ENCODE measurements at places on chromosomes 11 and 22.

DNA sequence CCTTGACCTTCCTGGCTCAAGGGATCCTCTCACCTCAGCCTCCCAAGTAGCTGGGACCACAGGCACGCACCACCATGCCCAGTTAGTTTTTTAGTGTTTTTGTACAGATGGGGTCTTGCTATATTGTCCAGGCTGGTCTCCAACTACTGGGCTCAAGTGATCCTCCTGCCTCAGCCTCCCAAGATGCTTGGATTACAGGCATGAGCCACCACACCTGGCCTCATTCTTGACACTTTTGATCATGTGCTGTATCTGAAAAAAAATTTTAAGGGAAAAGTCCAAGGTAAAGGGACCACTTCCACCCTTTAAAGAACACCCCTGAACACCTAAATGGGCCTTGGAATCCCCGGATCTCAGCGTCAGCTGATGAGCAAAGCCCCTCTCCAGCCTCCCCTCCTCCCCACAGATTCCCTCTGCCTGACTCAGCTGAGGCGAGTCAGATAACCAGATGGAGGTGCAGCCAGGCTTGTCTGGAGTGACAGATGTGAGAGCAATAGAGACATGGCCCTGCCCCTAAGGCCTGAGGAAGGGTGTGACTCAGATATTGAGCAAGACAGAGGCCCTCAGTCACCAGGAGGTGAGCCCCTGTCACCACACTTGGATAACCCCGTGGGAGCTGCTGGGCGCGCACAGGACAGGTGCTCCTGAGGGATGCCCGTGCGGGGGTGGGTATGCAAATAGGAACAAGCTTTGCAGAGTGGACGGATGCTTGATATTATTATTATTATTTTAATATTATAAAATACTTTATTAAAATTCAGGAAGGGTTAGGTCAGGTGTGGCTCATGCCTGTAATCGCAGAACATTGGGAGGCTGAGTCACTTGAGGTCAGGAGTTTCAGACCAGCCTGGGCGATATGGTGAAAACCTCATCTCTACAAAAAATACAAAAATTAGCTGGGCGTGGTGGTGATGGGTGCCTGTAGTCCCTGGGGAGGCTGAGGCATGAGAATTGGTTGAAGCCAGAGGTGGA lies 5.0 kb upstream of the CCDC88B start:
- peak; percentile 25 for DNase-seq

- no peak for DNase-seq
These were observed 107.9 kb downstream of the SCN3B start for GRCh38 chr11:123546515-123546914.

GRCh38 chr22:49037701-49038245 lies 789.9 kb downstream of the BRD1 start:
- no peak for DNase-seq

GRCh38 chr22:44645083-44645482 lies 56.9 kb upstream of the PRR5 start:
- DNase-seq, result no peak

GRCh38 chr11:23604966-23605365 lies 744.7 kb upstream of the CCDC179 start:
- DNase-seq, result no peak

DNA sequence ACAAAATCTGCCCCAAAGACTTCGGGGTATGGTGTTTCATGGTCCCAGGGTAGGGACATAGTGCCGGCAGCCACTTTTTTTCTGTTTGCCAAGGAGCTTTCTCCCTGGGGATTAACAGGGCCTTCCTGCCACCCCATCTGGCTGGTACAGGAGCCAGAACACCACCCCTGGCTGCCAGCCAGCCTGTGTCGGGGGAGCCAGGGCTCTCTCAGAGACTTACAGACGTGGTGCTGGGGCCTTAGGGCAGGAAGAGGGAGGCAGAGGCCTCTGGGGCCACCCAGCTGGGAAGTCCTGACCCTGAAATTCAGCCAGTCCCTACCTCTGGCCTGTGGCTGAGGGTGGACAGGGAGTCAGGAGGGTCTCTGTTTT lies 52.4 kb upstream of the CDON start:
- DNase-seq, result peak; percentile 95

DNA sequence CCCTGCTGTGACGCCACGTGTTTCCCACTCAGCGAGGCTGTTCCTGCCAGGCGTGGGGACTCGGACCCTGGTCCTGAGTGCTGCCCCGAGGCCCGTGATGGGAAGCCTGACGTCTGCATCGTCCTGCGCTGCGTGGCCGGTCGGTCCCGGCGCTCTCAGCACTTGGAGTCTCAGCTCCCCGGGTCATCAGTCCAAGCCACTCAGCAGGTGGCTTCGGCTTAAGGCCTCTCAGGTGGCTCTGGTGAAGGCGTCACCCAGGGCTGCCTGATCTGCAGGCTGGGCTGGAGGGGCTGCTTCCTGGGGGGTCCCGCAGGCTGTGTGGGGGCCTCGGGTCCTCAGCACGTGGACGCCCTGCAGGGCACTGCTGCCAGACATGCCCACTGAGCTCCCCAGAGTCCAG lies 35.3 kb downstream of the BRSK2 start:
- DNase-seq, result no peak

DNA sequence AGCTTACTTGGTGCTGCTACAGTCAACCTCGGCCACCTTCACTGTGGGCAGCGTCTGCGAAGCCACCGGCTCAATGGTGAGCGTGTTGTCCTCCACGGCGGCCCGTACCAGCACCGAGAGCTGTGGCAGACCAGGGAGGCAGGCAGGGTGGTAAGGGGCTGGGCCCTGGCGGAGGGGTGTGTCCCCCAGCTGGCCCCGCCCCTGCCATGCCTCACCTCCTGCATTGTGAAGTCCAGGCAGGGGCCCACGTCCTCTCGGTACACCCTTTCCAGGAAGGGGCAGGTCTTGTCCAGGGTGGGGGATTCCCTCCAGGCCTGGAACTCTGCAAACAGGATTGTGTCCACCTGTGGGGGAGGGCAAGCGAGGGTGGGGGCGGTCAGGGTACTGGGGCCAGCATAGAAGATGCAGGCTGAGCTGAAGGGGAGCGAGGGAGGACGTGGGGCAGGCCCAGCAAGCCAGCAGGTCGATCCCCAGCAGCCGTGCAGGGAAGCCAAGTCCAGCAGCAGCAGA lies 12.8 kb downstream of the RAB3IL1 start:
- DNase-seq, result no peak

- DNase-seq, result no peak
These were observed 11.3 kb upstream of the PIM3 start for GRCh38 chr22:49948958-49949913.

GRCh38 chr11:88188251-88188931 lies 13.1 kb upstream of the RAB38 start:
- DNase-seq, result no peak

GRCh38 chr22:46150655-46151477 lies 540 bp downstream of the PPARA start:
- no peak for DNase-seq

DNA sequence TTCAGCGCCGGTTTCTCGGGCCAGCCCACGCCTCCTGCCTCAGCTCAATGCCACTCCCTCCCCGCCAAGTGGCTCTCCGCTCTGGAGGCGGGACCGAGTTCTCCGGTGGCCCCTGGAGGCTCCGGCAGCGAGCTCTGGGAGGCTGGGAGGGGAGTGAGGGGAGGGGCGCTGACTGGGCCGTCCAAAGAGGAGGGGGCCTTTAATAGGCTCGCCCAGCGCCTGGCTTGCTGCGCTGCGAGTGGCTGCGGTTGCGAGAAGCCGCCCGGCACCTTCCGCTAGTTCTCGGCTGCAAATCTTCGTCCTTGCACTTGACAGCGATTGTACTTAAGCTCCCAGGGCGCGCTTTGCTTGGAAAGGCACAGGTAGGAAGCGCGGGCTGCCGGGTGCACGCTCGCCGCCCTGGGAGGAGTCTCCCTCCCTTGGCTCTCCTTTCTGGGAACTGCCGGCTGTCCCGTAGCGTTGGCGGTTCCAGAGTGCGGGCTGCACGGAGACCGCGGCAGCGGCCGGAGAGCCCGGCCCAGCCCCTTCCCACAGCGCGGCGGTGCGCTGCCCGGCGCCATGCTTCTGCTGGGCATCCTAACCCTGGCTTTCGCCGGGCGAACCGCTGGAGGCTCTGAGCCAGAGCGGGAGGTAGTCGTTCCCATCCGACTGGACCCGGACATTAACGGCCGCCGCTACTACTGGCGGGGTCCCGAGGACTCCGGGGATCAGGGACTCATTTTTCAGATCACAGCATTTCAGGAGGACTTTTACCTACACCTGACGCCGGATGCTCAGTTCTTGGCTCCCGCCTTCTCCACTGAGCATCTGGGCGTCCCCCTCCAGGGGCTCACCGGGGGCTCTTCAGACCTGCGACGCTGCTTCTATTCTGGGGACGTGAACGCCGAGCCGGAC lies at the start of gene ADAMTS15:
ADAMTS15 (plus strand) TSS at position 230 of the 894 bp plus-strand sequence; CDS start at position 559, 329 bp downstream.
- DNase-seq, result peak; percentile 34

- no peak for DNase-seq
These were observed 421.8 kb upstream of the ANO3 start for GRCh38 chr11:25910086-25910485.

DNA sequence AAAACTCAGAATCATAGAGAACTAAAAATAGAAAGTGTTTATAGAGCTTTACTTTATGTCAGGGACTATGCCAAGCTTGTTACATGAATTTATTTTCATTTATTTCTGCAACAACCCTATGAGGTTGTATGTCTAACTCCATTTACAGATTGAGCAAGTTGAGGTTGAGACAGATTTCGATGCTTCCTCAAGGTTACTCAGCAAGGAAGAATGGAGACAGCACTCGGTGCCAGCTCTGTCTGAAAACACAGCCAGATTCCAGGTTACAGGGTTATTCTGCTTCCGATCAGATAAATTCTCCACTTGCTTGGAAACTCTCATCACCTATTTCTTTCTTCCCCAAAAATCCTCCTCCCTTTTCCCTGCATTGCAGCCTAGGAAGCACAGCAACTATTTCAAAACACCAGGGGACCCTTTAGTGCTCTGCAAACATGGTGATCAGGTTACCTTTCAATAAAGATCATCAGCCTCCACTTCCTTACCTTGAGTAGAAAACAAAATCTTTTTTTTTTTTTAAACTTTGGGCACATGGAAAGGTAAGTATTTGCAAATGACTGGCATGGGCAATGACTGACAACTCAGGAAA lies 7.0 kb downstream of the MMP3 start:
- DNase-seq, result no peak

DNA sequence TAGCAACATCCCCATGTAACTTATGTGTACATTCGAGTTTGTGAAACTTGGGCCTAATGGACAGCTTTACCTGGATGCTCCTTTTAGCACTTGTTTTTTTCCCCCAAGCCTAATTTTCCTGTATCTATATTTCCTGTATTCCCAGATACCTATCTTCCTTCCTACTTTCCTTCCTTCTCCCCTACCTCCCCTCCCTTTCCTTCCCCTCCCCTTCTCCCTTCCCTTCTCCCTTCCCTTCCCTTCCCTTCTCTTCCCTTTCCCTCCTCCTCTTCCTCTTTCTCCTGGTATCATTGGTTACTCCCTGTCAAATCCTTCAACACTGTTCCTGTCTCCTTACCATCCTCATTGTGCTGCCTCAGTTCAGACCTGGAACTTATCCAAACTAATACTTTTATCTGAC lies 111.8 kb downstream of the HIPK3 start:
- no peak for DNase-seq

Data from NCI-H1092 (cell line).